GM12878 (cell line): ENCODE measurements at places on chromosomes 4 and X.

- no peak for DNase-seq
Observed at GRCh38 chr4:17865866-17866363, 55.1 kb downstream of the NCAPG start.

- no peak for DNase-seq
Observed at GRCh38 chr4:128825226-128825625, 15.7 kb downstream of the JADE1 start.

DNA sequence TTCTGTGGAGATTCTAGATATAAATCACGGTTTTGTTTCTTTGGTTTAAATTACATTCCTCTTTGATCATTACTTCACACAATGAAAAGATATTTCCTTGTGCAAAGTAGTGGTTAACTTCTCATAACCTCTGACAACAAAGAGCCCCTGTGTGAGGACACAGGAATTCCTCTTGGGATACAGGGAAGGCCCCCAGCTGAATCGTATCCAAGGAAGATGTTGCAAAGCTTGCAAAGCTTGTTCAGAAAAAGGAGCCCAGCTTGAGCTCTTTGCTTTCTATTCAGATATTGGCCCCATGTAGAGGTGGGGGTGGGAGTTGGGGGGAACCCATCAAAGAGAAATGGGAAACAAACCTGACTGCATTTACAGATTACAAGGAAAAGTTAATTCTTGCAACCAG is 145.7 kb downstream of the RELL1 start:
- no peak for DNase-seq

DNA sequence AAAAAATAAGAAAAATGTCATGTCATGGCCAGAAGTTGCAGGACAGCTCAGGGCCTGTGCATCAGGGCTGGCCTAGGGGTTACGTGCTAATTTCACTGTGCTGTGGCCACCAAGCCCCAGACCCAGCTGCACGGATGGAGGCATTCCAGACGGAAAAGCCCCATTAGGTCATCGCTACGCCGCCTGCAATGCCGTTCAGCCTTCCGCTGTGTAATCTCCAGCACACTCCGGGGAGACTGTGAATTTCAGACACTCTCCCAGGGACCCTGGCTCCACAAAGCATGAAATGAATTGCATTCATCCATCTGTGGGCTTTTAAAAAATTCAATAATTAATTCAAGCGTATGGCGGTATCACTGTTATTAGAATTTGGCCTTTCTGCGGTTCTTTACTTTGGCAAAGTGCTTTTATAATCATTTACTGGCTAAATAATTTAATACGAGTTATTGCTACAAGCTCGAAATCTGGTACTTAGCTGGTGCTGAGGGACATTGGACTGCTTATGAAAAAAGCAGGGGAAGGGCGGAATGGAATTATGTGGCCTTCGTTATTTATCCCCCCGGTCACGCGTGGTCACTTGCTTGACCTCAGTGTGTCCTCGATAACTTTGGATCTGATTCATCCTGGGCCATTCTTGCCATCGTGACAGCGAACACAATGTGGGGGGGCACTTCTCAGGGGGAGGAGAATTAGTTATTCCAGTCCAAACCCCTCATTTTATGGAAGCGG is 9.0 kb upstream of the NSG1 start:
- DNase-seq: no peak

DNA sequence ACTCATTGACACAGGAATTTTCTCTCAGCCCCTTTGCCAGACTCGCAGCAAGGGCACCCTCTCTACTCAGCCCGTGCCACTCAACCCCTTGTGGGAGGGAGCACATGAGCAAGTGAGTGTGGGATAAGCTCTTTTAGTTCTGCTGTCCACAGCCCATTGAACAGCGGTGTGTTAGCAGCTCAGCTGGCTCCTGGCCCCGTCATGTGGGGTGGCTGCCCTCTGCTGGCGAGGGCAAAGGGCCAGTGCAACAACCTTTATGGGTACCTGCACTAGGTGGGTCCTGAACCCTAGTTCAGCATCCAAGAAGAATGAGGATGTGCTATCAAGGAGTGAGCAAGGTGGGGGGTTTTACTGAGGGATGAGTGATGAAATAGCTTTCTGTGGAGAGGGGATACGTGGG is 85.0 kb upstream of the ZNF81 start:
- no peak for DNase-seq
